Stimulated activated CD8-positive, alpha-beta memory T cell treated with anti-CD3 and anti-CD28 coated beads, Interleukin-4, amount 100 ng/mL, for 4 hours (primary cell): ENCODE measurements at places on chromosomes 12 and 14.

GRCh38 chr12:52903285-52903854, 1.5 kb downstream of the KRT8 start:
- DNase-seq, result no peak

GRCh38 chr14:73203527-73203926, 33.8 kb upstream of the PAPLN start:
- DNase-seq, result no peak

DNA sequence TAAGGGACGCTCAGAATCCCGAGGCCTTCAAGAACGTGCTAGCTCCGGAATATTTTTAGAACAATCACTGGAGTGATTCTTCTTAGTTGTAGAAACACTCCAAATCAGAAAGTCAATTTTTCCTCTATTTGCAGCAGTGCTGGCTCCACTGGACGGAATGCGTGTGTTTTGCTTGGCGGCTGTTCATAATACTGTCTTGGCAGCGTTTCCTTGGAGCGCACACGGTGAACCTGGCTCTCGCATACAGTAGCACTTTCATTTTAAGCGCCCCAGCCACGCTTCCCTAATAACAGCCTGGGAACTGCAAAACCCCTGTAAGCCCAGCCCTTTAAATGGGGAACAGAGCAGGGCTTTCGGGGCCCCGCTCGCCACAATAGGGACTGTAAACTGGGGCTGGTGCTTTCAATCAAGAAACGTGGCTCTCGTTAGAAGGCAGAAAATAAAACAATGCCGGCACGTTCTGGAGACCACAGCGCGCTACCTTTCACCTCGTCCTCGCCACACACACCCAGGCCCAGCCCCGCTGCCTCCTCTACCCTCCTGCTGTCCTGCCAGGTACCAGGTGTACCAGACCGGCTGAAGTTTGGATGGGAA, 79.9 kb downstream of the BCL11B start:
- DNase-seq, result no peak

DNA sequence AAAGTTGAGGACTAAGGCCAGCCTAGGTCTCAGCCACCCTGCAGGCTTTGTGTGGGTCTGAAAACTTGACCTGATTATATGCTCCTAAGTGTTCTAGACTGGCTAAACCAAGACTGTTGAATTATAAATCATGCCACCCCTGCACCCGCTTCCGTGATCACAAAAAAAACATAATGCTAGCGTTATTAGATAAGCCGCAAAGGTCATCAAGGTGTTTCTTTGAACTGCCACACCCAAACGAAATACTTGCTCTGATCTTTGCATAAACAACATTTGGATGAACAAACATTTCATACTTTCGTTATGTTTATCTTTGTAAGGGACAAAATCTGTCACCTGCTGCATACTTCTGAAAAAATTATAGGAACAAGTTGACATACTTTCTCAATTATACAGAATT, 2.5 kb downstream of the SMCO2 start:
- DNase-seq, result no peak

DNA sequence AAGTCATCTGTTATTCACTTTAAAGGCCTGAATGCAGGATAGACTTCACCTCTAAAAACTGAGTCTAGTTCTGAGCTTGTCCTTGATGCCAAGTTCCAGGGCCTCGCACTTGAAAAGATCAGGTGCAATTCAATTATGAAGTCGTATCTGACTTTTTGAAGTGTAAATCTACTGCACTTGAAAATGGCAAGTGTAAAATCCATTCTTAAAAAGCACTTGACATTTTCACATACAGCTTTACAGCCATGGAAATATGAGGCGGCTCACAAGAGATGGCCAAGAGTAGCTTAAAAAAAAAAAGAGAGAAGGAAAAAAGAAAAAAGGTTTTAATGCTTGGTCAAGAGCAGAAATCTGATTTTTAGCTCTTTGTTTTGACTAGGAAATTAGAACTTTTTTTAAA, 172.5 kb downstream of the GXYLT1 start:
- no peak for DNase-seq

DNA sequence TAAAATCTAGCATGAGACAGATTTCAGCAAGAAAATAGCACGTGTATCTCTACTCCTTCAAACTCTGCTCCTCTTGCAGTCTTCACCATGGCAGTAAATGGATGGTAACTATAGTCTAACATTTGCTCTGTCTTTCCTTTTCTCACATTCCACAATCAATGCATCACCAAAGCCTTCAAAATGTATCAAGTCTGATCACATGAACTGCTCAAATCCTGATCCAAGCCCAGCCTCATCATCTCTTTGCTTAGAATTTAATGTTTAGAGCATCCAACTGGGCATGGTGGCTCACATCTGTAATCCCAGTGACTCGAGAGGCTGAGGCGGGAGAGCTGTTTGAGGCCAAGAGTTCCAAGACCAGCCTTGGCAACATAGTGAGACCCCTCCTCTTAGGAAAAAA, 45.9 kb downstream of the CDK17 start:
- no peak for DNase-seq
